AG08396 (cell line): ENCODE measurements at places on chromosomes 3 and 15.

- DNase-seq, result peak; percentile 39
Measured at GRCh38 chr15:67521783-67522568, 1.0 kb downstream of the C15orf61 start.

- DNase-seq, result no peak
Measured at GRCh38 chr3:170021083-170021482, 16.7 kb upstream of the GPR160 start.

- DNase-seq, result peak; percentile 70
Measured at GRCh38 chr3:72887705-72888545, at the start of gene GXYLT2. Gene GXYLT2 (plus strand): TSS chr3:72888046. CDS start chr3:72888234, 188 bp downstream.

DNA sequence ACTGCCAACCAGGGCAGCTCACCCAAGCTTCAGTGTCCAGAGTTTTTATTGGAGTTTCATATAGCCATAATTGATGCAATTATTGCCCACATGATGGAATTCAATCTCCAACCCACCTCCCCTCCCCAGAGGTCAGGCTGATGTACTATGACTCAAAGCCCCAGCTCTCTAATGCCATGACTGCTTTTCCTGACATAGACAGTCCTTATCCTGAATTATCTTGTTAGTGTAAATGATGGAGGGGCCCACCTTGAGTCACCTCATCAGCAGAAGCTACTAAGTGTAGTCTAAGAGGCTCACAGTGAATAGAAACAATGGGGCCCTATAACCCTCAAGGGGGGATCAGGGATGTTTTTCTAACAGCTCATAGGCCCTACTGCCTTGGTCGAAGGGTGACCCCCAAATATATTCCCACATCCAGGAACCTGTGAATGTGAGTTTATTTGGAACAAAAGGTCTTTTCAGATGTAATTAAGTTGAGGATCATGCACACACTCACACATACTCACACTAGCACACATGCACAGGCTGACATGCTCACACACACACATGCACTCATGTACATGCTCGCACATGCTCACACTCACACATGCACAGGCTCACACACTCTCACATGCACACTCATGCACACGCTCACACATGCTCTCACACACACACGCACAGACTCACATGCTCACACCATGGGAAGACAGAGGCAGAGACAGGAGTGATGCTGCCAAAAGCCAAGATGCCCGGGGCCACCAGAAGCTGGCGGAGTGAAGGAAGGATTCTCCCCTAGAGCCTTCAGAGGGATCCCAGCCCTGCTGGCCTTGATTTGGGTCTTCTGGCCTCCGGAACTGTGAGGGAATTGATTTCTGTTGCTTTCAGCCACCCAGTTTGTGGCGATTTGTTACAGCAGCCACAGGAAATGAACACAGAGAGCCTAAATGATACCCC lies 131.2 kb upstream of the SMAD3 start:
- DNase-seq, result no peak

DNA sequence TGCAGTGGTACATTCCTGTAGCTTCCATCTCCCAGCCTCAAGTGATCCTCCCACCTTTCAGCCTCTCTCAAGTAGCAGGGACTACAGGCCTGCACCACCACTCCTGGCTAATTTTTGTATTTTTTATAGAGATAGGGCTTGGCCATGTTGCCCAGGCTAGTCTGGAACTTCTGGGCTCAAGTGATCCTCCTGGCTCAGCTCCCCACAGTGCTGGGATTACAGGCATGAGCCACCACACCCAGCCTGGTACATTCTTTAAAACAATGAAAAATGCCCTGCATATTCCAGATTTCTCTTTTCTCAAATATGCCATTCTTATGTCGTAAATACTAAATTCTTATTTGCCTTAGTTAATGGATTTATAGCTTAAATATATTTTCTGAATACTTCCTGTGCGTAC lies 581.4 kb downstream of the MECOM start:
- no peak for DNase-seq

DNA sequence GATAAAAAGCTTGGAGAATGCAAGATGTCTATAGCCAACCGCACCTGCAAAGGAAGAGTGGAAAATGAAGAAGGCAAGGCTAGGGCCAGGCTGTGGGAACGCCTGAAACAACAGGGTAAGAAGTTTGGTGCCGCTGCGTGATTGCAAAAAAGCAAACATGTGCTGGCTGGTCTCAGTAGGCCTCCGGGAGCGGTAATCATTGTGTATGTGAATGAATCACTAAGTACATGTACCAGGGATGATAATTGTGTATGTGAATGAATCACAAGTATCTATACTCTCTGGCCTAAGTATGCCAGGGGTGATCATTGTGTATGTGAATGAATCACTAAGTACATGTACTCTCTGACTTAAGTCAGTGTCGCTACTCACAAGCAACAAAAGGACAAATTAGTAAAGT lies 40.3 kb upstream of the PARL start:
- DNase-seq, result no peak

DNA sequence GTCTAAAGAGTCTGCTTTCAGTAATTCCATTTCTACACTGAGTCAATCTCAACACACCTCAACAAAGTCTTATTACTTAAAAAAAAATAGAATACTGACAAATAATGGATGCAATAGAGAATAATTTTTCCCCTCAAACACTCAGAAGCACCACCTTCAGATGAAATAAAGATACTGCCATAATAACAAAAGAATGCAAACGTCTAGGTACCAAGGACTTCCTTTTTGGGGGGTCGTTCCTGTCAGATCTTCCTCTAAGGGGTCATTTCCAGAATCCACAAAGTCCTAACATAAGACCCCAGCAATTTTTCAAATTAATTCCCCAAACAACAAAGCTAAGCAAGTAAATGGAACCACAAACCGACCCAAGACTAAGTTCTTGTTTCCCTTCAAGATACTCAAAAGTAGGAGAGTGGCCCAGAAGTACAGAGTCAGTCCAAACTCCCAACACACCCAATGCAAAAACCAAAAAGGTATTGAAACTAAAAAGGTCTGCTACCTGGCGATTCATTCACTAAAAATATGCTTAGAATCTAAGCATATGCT lies 1.3 kb downstream of the RYK start:
- DNase-seq, result no peak

DNA sequence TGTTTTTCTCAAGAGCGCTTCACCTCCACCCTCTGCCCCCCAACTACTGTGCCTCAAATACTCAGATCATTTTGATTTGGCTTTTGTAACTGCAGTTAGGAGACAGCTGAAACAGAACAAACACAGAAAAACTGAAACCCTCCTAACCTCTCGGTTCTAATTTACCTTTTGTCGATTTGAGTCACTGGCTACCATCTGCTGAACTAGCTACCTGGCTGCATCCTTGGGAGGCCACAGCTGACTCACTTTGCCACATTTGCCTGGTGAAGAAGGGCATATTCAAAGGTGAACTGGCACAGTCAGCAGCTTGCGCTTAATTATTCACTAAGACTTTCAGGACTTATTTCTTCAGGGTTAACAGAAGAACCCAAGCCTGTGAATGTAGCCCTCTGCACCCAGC lies 117.7 kb downstream of the FOXB1 start:
- no peak for DNase-seq

DNA sequence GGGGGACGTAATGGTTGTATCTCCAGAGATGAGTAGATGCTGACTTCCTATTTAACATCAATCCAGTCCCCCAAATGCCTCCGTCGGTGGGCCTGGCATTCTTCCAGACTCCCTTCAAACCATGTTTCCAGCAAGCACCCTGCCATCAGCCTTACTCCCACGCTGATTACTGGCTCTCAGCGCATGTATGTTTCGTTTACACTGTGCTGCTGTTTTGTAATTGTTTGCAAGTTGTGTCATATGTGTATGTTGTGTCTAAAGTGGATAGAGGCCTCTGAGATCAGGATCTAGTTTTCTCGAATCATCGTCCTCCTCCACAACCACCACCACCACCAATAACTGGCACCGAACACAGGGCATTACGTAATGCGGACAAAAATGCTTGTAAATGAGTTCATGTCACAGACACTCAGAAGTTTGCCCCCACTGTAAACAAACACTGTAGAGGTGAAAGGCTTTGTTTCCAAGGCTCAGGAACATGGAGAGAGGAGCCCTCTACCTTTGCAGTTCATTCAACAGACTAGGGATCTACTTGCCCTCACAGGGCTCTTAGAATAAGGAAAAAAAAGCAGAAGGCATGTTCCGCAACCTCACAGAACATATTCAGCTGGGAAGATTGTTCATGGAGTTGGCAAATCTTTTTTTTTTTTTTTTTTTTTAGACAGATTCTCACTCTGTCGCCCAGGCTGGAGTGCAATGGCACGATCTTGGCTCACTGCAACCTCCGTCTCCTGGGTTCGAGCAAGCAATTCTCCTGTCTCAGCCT lies 46.1 kb upstream of the SEMA4B start:
- peak; percentile 67 for DNase-seq

DNA sequence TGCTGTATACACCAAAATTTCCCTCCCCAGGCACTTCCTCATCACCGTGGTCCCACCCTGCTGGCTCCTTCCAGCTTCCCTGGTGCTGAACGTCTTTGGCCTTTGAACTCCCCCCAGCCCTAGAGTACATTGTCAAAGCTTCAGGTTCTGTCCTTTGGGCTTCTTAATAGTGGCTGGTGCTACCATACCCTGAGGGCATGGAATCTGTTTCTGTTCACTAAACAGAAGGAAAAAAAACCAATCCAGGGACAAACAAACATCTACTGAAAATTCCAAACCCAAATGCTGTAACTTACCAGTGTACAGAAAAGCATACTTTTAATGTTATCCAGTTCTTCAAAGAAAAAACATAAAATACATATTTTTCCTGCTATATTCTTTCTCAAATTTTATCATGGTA lies 148.7 kb downstream of the MYLK start:
- no peak for DNase-seq

GRCh38 chr3:43287500-43287873 lies 1.1 kb downstream of the SNRK start:
- no peak for DNase-seq

- DNase-seq, result peak; percentile 95
Measured at GRCh38 chr15:74460871-74461846, at the start of gene UBL7. Gene UBL7 (minus strand): TSS chr15:74461160. CDS start chr15:74458867, 2,293 bp downstream.

GRCh38 chr15:63506537-63507035 lies 2.2 kb downstream of the USP3 start:
- DNase-seq, result no peak

DNA sequence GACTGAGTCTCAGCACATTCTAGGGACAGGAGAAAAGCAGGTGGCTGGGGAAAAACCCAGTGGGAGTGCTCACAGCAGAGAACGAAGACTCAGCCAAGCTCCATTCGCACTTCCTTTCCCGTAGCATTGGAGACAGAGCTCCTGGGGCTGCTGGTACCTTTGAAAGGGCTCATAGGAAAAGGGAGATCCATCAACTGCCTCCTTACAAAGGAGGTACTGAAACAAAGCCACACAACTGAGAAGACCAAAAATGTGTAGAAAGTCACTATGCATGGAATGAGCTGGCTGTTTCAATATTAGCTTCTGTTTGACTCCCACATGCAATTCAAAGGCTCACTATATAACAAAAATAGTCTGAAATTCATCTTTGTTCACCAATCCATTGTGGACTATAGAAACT lies 16.9 kb downstream of the STIMATE start:
- DNase-seq, result no peak

DNA sequence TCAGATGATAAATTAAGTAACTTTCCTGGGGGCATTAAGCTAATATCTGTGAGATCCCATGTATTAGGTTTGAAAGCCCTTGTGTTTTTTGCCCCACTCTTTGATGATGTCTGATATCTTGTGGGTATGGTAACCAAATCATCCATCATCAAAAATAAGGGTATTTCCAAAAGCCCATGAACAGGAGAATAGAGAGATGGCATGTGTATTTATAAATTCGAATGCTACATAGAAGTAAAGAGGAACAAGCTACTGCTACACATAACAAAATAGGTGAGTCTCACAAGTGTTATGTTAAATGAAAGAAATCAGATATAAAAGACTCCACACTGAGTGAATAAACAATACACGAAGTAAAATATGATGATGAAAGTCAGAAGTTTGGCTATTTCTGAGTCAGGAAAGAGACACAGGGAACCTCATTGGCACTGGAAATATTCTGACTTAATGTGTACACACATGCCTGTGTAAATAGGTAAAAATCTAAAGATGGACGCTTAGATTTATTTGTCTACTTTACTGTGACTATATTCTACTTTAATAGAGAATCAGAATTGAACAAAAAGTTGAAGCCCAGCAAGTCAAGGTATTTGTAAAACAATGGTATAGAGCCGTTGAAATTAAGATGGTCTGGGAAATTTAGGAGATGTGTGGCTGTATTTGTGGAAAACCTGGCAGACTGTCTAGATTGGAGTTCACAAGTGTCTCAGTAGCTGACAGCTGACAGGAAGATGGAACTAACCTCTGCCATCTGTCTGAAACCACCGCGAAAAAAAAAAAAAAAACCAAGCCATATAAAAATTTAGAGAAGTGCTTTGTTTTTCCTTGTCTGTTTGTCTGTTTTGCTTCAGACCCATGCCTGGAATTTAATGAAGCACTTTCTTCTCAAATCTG lies 111.0 kb upstream of the TGFBR2 start:
- DNase-seq, result no peak

DNA sequence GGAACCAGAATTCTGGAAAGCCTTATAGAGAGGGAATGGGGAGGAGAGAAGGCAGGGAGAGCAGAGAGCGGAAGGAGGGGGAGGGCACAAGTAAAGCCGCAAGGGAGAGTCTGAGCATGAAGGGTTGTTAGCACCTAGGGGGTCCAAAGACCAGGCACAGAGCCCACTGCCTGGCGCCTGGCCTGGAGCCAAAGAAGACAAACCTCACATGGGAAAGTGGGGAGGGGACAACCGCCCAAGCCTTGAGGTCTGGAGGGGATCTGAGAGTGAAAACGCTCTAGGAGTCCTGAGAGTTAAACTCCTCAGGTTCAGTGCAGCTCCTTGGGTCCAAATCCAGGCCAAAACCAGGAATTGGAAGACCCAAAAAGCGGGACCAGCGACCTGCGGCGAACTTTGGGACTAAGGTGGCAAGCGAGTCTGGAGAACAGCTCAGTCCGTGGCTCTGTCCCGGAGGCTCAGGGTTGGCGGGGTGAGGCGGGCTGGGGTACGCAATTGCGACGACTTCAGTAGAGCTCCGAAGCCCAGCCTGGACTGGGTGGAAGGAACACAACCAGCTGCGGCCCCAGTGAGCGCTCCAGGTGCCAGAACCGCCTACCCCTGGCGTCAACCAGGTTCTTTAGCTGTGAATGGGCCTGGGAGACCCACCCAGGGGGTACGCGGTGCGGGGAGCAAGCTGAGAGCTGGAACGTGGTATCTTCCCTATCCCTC lies 807 bp upstream of the INAFM2 start:
- DNase-seq, result no peak

DNA sequence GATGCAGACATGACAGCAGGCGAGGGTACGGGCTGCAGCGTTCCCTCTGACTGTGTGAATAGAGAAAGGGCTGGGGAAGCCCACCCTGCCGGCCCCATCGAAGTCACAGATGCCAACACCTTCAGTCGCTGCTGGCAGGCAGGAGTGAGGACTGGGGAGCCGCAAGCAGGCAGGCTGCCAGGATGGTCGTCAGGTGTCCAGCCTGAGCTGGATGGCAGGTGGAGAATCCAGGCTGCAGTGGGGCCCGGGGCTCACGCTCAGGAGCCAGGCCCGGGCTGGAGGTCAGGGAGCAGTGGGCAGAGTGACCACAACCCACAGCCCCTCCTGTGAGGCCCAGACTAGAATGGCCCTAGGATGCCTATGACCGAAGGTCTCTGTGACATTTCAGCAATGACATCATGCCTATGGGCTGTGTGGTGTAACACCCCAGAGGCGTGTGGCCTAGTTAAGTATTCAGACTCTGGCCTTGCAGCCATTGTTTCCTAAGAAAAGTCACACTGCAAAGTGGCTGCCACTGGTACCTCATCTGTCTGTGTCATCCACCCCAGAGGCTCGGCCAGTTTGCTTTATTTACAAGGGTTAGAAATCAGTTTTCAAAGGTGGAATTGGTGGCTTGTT lies 15.7 kb downstream of the PRR23E start:
- no peak for DNase-seq

GRCh38 chr15:40960151-40960885 lies 7.0 kb downstream of the CHAC1 start:
- no peak for DNase-seq
